Stimulated activated CD8-positive, alpha-beta memory T cell treated with anti-CD3 and anti-CD28 coated beads, Interleukin-15, amount 100 ng/mL, for 1 hour (primary cell): ENCODE measurements at places on chromosomes 3 and 15.
A peak's percentile ranks its signal among the peaks of the same experiment; 100 is the strongest.

- no peak for DNase-seq
These were observed 64.1 kb downstream of the BTD start for GRCh38 chr3:15665510-15666150.

DNA sequence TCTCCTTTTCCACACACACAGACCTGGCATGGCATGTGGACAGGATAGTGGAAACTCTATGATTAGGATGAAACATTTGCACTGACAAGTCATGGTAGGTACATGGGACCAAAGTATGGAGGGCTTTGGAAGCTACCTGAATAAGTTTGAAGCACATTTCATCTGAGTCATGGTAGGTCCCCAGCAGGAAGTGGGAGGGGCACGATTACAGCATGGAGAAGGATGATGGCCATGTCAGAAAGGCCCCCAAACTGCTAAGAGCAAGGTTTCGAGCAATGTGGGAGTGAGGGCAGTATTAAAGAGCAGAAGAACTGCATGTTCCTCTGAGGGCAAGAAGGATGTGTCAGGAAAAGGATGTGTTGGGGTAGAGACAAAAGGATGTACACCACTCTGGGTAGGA lies 51.5 kb upstream of the CSTA start:
- no peak for DNase-seq

DNA sequence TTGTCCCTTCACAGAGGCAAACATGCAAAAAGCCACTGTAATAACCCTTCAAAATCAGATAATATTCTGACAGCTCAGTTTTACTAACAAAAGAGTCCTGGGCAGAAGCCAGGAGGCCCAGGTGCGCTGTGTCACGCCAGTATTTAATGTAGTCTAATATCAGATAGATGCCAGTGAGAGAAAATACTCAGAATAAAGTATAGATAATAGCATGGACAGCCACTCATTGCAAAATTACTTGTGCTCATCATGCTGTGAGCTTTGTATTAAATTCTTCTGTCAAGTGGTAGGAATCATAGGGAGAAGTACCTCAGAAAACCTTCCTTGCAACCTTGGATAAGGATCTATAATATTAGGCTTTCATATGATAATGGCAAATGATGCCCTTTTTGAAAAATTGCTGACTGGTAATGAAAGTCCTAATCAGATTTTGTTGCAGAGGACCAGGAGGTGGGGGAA lies 1154.3 kb downstream of the ROBO1 start:
- no peak for DNase-seq

DNA sequence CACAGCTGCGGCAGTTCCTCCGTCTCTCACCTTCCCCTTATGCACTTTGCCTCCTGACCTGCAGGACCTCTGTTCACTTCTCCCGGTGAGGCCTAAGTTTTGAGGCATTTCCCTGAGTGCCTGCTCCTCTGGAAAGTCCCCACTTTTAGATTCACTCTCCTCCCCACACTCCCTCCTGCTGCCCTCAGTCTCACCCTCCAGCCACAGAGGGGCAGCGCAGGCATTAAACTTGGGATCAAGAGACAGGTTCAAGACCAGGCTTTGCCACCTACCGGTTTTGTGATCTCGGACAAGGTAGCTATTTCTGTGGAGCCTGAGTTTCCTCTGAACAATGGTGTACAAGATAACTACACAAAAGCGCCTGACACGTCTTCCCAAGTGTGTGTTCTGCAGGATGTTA lies 19.4 kb downstream of the SLC6A11 start:
- DNase-seq, result no peak

GRCh38 chr3:59762941-59763340 lies 713.1 kb upstream of the CFAP20DC start:
- no peak for DNase-seq

DNA sequence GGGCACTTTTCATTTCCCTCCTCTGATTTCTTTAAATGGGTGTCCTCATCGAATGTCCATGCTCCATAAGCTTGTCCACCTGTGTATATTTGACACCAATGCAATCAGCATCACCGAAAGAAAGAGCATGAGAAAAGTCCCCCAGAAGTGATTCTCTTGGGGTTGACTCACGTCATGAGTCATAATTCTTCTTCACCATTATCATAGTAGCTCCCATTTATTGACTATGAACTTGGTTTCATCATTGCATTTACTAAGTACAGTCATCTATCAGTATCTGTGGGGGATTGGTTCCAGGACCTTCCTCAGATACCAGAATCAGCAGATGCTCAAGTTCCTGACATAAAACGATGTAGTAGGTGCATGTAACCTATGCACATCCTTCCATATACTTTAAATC lies 372.5 kb upstream of the CFAP20DC start:
- DNase-seq, result no peak

DNA sequence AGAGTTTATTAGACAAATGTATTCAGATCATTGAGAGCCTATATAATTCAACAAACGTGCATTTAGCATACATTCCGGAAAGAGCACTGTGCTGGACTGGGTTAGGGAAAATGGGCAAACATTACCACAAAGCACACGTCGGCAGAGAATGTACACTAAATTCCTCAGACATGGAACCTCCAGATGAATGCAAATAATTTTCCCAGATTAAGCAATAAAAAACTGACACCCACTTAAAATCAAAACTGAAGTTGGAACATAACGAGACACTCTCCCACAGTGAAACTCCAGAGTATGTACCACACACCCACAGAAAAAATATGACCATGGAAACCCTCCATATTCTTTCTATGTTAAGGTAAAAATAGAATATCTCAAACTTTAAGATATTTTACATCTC lies 4.8 kb downstream of the SECISBP2L start:
- DNase-seq, result no peak

DNA sequence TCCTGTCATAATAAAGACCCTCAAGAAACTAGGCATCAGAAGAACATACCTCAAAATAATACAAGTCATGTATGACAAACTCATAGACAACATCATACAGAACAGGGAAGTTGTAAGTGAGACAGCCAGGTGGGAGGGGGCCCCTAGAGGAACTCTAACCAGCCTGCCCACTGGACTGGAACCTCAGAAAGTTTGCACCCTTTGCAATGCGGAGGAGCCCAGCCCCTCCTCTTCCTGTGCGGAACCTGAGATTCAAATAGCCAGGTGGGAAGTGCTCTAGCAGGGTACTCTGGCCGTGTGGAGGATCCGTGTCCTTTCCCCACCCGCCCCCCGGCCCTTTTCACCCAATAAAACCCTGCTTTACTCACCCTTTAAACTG lies 387.0 kb upstream of the CBLB start:
- no peak for DNase-seq

DNA sequence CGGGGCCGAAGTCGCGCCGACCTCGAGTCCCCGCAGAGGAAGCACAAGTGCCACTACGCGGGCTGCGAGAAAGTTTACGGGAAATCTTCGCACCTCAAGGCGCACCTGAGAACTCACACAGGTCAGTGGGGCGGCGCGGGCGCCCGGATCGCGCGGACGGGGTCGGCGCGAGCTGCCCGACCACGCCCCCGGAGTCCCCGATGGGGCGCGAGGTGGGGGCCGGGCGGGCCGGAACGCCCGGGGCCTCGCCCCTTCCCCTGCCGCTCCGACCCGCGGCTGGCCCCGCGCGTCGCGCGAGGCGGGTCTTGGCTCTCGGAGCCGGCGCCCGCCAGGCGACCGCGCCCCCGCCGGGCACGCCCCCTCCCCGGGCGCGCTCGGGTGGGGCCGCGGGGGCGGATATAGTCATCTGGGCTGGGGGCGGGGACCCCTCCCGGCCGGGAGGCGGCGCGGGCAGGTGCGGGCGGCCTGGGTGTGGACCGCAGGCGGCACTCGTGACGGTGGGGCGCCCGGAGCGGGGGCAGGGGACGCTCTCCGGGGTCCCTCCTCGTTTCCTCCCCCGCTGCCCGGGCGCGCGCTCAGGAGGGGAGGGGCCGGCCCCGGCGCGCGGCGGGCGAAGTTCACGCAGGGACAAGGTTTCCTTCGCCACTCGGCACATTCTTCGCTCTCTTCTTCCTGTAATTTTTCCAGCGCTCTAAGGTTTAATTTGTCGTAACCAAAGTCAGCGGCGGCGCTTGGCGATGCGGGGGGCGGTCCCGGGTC lies 1.2 kb downstream of the KLF13 start:
- peak; percentile 49 for DNase-seq

DNA sequence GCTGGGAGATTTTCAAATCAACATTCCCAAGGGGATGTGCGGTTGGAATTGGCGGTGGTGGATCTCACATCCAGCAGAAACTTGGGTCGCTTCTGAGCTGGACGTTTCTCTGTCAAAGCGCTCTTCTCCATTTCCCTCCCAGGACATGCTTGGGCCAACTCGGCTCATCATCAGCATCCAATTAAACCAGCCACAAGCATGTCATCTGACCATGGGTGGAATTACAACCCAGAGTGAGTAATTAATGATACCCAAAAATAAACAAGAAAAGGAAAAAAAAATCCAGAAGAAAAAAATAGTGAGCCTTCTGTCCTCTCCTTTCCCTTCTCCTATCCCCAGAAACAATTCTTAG lies 111.2 kb downstream of the XXYLT1 start:
- no peak for DNase-seq

DNA sequence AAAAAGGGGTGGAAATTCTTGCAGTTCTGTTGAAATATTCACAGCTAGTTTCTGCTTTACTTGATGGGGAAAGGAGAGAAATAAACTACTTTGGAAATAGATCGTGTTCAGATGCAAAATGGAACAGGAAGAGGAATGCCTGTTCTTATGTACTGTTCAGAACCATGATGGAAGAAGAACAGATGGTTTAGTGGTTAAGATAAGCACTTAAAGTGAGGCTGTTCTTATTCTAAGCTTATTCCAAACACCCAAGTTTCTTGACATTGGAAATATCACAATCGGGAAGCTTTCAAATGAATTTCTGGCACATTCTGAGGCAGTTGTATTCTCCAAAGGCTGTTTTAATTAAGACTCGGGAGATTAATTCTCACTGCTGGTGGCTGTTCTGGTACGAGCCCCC lies 228.5 kb downstream of the LSAMP start:
- no peak for DNase-seq

DNA sequence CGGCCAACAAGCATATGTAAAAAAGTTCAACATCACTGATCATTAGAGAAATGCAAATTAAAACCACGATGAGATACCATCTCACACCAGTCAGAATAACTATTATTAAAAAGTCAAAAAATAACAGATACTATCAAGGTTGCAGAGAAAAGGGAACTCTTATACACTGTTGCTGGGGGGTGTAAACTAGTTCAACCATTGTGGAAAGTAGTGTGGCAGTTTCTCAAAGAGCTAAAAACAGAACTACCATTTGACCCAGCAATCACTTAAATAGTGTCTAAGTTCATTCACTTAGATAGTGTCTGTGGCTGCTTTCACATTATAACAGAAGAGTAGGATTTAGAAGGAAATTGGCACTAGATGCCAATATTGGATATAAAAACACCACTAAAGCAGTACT lies 49.7 kb downstream of the CGGBP1 start:
- no peak for DNase-seq

DNA sequence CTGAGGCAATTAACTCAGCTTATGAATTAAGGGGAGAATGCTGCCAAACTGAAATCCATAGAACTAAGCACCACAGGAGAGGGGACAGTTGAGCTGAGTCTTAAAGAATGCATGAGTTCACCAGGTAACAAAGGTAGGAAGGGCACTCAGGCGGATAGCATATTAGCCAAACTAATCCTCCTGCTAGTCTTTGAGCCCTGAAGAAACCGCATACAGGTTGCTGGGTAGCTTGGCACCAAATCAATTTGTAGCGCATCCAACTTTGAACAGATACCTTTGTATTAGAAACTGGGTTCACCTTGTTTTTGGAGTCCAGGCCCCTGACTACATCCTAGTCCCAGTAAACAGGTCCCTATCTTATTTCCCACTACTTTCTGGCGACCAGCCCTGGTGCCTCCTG lies 93.7 kb downstream of the FRMD4B start:
- no peak for DNase-seq

DNA sequence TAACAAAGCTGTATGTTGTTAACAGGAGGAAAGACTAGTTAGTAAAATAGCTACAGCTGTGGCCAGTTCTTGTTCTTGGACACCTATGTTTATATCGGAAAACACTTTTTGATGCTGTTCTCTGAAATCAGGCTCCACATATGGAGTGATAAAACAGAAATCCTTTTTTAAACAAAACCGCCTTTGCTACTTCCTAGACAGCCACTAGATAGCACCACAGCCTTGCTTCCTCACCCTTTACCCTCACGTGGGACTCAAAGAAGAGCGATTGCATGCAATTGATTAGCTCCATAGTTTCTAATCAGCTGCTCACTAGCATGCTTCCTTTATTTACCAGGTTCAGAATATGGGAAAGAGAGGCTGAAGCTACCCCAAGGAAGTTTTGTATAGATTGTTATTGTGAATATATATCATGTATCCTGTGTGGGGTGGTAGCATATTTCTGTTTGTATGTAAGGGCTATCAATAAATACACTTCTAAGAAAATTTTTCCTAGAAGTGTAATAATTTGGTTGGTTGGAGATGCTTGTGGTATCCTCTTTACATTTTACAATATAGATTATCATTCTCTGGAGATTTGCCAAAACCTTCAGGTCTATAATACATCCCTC lies 4.3 kb upstream of the MTFMT start:
- DNase-seq, result no peak

DNA sequence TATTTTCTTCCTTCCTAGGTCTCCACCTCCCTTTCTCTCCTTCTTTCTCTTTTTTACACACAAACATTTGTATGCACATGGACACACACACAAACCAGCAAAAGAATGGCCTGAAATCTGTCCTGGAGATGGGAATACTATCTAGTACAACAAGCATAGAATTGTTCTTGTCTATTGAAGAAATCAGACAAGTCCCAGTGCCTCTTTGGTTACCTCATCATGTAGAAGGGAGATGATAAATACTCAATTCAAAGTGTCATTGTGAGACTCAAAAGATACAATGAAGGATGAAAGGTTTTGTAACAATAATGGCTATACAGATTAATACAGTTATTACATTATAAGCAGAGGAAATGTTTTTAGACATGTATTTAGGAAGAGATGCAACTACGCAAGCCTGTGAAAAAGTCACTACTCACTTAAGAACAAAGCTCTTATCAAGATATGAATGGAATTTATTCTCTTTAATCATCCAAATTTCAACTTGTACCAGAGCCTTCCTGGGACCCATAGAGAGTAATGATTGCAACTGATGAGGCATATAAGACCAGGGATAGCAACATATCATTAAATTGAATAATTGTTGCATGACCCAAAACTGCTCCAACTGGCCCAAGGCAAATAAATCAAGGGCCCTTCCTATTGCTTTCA lies 43.2 kb downstream of the P3H2 start:
- DNase-seq, result no peak

GRCh38 chr3:190577225-190577624 lies 63.3 kb downstream of the IL1RAP start:
- no peak for DNase-seq

DNA sequence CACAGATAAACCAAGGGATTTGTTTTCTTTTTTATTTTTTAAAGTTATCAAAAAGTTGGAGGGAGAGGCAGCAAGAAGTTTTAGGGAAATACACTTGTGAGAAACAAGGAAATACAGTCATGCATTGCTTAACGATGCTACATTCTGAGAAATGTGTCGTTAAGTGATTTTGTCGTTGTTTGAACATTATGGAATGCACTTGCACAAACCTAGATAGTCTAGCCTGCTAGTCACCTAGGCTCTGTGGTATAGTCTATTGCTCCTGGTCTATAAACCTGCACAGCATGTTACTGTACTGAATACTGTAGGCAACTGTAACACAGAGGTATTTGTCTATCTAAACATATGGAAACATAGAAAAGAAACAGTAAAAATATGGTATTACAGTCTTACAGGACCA lies 2.0 kb upstream of the NFKBIZ start:
- no peak for DNase-seq
